Coronary artery (tissue), 2 donors: ENCODE measurements at places on chromosomes 11 and 22.

DNA sequence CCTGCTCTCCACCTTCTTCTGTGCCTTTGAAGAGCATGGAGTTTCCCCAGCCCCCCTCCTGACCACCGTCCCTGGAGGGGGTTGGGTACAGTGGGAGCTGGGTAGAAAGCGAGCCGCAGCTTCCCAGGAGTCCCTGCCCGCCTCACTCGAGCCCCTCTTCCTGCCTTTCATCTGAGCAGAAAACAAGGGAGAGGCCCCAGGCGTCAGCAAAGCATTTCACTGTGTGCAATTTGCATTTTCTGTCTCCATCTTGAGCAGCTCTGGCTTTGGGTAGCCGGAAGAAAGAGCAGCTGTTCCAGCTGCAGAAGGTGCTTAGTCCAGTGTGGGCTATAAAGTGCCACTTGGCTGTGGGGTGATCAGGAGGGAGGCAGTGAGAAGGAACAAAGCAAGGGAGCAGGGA, 229.7 kb downstream of the CEP164 start:
- DNase-seq = no peak

GRCh38 chr11:2698386-2699184, 1.2 kb downstream of the KCNQ1OT1 start:
- DNase-seq = peak; percentile 33

GRCh38 chr22:44888491-44889254, 121.1 kb downstream of the PHF21B start:
- peak; percentile 65 for DNase-seq

DNA sequence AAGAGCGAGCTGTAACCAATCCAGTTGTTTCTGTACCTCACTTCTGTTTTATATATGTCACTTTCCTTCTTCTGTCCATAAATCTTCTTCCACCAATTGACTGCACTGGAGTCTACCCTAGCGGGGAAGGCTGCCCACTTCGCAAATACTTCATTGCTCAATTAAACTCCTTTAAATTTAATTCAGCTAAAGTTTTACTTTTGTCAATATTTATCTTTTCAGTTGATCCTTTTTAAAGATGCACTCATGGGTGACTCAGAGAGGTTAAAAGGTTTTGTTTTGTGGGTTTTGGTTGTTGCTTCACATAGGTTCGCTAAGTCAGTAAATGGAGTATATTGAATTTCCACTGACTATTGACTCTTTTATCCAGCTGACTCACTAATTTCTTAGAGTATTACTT, 597.2 kb downstream of the DLG2 start:
- no peak for DNase-seq

DNA sequence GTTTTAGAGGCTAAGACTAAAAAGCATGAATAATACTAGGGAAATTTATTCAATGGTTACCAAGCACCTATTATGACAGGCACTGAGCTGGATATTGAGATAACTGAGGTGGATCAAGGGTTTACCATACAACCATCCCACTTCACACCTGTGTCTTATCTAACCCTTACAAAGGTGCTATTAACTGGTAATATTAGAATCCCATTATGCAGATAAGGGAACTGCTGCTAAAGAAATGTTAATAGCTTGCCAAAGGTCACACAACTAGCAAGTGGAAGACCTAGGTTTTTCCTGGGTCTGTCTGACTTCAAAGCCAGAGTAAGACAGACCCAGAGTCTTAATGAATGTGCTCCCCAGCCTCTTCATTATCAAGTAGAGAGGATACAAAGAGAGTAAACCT, 21.1 kb upstream of the VSTM5 start:
- DNase-seq = no peak

DNA sequence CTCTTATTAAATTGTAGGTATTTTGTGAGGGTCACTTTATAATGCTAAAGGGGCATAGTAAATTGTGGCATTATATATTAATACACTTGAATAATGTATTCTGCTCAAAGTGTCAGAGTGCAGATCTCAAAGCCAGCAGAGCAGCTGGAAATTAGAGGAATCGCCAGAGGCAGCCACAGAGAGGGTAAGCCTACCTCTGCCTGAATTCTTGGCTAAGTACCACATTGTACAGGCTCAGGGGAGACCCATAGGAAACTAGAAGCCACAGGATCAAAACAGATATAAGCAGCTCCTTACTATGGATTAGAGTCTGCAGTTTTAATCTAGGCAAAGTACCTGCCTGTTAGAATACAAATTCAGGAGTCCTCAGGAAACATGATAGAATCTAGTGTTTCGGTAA, 249.3 kb downstream of the DDX10 start:
- no peak for DNase-seq

DNA sequence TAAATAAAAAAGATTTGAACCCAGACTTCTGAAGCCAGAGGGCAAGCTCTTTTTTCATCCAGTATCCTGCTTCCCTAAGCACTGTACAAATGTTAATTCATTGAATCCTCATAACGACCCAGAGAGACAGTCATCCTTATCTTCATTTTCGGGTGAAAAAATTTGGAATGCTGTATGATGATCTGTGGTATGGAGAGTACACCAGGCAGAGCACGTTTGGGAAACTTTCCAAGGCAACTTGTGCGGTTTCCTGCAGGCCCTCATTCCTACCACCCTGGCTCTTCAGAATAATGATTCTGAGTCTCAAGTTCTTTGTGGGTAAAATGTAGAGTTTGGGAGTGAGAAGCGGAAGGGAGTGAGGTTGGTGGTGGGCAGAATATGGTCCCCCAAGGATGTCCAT, 177.9 kb upstream of the CADM1 start:
- DNase-seq = no peak

GRCh38 chr11:74707602-74708510, 23.4 kb downstream of the CHRDL2 start:
- no peak for DNase-seq

GRCh38 chr11:518463-519202, 11.6 kb upstream of the RNH1 start:
- peak; percentile 95 for DNase-seq

- no peak for DNase-seq
These were observed 76.8 kb upstream of the PARVG start for GRCh38 chr22:44103735-44104480.

- peak; percentile 63 for DNase-seq
These were observed 1.6 kb upstream of the FXYD2 start for GRCh38 chr11:117826190-117826570.

GRCh38 chr22:37609240-37610152, 862 bp downstream of the GGA1 start:
- peak; percentile 78 for DNase-seq

- DNase-seq = no peak
These were observed 14.4 kb downstream of the DCUN1D5 start for GRCh38 chr11:103077554-103077953.

- no peak for DNase-seq
These were observed 109.4 kb downstream of the MICAL2 start for GRCh38 chr11:12219757-12220156.

- no peak for DNase-seq
These were observed 147.9 kb upstream of the DDI1 start for GRCh38 chr11:103888541-103888951.

GRCh38 chr22:23268877-23269276, 88.6 kb downstream of the BCR start:
- DNase-seq = no peak

- no peak for DNase-seq
These were observed 131.9 kb downstream of the SHANK2 start for GRCh38 chr11:71120471-71120896.

GRCh38 chr22:26763633-26764361, 106.4 kb downstream of the MIAT start:
- DNase-seq = no peak

GRCh38 chr22:24355574-24355973, 71.8 kb upstream of the ADORA2A start:
- no peak for DNase-seq

- DNase-seq = no peak
These were observed 48.7 kb upstream of the USP47 start for GRCh38 chr11:11793073-11793472.

GRCh38 chr11:1109918-1110705, 35.4 kb downstream of the MUC2 start:
- no peak for DNase-seq

- DNase-seq = no peak
These were observed 6.4 kb upstream of the SYT9 start for GRCh38 chr11:7245341-7245740.

GRCh38 chr11:16909359-16910035, 104.7 kb downstream of the PLEKHA7 start:
- DNase-seq = no peak

GRCh38 chr11:27619763-27620335, 80.4 kb downstream of the BDNF start:
- no peak for DNase-seq

- DNase-seq = no peak
These were observed 1.9 kb upstream of the PHF21A start for GRCh38 chr11:46122945-46123715.

DNA sequence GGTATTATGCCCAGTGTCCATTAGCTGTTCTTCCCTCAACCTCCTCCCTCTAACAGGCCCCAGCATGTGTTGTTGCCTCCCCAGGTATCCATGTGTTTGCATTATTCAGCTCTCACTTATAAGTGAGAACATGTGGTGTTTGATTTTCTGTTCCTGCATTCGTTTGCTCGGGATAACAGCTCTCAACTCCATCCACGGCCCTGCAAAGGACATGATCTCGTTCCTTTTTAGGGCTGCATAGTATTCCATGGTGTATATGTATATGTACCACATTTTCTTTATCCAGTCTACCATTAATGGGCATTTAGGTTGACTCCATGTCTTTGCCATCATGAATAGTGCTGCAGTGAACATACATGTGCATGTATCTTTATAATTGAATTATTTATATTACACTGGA, 82.8 kb downstream of the PRMT3 start:
- DNase-seq = no peak

DNA sequence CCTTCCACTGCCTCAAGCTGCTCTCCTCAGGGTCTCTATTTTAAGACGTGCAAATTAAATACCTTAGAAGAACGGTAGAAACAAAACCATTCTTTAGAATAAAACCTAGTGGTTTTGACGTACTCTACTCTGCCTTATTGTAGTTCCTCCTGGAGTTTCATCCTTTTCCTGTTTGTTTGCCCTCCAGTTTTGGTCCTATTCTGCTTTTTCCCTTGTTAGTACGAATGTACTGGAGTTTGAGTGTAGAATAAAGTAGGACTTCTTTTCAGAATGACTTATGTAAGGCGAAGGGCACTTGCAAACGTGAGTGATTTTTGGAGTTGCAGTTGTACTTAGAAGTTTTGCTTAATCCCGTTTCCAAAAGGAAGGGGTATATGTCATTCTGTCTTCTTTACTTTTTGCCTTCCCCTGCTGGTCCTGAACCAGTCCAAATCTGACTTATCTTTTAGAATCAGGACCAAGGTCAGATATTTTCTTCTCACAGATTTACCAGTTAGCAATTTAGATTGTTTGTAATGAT, 1.4 kb downstream of the SIK2 start:
- no peak for DNase-seq

DNA sequence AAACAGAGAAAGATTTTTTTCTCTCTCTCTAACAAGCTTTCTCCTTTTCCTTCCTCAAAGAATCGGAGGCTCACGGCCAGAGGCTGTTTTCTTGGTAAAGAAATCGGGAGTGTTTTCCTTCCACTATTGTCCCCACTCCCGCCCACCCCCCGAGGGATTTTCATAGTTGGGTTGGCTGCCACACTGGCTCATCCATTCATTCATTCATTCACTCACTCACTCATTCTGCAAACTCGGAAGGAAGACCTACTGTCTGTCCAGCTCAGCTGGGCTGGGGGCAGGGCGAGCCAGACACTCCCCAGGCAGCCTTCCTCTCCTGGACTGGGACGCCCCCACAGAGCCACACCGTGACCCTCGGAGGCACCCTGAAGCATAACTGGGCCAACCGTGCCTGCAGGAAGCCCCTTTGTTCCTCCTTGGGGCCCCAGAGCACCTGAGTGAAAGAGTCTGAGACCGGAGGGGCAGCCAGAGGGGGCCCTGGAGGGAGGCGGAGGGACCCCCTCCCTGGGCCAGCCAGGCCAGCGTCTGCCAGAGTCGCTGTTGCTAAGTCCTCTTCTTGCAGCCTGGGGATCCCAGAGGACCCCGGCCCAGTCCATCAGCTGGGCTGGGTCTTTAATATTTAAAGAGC, 17.0 kb downstream of the CDKN1C start:
- no peak for DNase-seq

GRCh38 chr11:6607190-6607795, 3.7 kb downstream of the ILK start:
- DNase-seq = no peak

DNA sequence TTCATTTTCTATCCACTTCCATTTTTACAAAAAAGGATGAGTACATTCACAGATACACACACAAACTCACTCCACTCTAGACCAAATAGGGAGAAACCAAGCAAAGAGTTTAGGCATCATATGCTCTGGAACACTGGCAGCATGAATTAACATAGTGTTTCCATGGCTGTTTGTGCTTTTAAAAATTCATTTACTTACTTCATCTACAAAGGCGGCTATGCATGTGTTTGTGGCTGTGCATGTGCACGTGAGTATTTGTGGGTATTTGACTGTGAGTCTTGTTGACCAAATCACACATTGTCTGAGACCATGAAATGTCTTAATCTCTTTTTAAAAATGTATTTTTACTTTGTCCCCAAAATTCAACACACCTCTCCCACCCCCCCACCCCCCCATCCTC, 203.0 kb upstream of the SESN3 start:
- DNase-seq = no peak

- DNase-seq = no peak
These were observed 7.5 kb upstream of the RAG2 start for GRCh38 chr11:36605221-36606216.

DNA sequence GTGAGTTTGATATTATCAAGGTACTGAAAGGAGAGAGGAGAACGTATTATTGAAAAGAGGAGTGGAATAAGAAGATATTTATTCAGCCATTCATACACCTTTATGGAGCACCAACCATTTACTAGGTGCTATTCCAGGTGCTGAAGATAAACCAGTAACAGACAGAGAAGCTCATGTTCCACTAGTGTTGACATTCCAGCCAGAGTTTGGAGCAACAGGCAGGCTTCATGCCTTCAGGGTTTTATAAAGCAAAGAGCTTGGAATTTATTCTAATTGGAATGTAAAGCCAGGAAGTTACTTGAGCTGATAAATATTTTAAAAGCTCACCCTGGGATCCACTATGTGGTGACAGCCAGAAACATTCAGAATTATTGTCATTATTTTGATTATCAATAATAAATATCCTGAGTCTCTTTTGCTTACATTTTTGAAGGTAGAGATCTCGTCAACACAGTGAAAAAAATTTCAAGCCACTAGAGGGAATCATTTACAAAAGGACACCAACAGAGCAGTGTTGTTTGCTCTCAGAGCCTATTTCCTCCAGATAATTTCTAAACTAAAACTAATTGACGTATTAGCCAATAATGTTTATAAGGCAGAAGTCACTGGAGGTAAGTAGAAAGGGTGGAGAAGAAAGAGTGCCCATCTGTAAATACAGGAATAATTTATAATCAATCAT, 172.0 kb downstream of the KCNA4 start:
- no peak for DNase-seq

GRCh38 chr22:21712751-21713427, 22.7 kb downstream of the YPEL1 start:
- no peak for DNase-seq
